ENCODE measurements at places on chromosomes 4 and X. TPM values are rescaled to one million over a fixed set of nuclear protein-coding genes. Genes with fewer than 3 reads are reported as not detected.

DNA sequence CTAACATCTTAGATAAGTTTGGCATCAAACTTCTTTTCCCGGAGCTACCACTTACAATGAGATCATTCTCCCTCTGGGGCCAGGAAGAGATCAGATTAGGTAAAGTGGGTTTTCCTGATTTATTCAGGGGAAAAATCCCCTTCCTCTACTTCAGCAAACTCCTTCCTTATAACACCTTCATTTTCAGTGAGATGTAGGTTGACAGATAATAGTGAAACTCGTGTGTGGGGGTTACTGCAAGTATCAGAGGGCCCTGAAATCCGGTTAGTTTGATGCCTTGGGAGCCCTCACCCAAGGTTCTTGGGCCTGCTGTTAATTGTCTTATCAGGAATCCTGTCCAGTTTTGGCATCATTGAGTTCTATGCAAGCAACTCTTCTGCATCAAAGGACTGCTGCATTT is 10.8 kb downstream of the FTHL17 start:
- no peak overlapping the region for H3K27ac ChIP-seq
- no peak overlapping the region for H3K4me3 ChIP-seq
- no peak for DNase-seq
- no peaks in the 10 kb centered on the region for H3K36me3 ChIP-seq
- no peaks in the 10 kb centered on the region for H3K4me1 ChIP-seq

DNA sequence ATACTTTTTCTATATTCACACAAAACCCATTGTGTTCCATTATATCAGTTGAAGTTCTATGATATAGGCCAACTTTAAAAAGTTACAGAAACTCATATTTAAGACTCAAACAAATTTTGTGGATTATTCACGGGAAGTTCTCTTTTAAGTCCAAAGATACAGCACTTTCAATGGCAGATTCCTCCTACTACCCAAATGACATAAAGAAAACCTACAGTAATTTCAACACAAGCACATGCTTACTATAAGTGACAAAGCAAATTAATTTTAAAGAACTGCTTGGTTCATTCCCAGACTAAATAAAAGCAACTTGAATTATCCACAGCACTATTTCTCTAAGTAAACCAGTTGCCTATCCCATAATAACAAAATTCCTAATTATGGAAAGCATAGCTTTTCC is 4.1 kb downstream of the PPA2 start:
- H3K27me3 ChIP-seq = peaks cover 6% of the 10 kb centered on the region
- no peak overlapping the region for H3K27ac ChIP-seq
- DNase-seq = no peak
- no peaks in the 10 kb centered on the region for H3K36me3 ChIP-seq

Gene PF4V1
- total RNA-seq = not detected

Gene CXorf51A
- not detected for total RNA-seq
